ENCODE measurements at places on chromosomes 1 and 21.

GRCh38 chr1:164771041-164771618 lies 212.1 kb downstream of the PBX1 start:
- DNase-seq = no peak

GRCh38 chr1:100760511-100760910 lies 41.0 kb downstream of the VCAM1 start:
- no peak for DNase-seq

DNA sequence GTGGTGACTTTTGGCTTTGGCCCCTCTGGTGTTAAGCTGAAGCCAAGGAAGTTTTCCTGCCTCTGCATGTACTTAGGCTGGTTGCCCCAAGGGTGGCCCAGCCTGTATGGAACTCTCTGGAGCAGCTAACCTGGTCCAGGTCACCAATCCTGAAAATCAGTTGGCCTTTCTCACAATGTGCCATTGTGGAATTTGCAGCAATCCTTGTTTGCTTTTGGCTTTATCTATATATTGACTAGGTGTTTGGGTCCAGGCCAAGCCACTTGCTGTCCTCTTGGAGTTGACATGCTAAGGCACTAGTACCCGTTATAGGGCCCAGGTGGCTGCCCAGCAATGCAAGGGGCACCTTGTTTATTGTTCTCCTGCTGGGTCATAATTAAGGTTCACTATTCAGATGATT lies 124.6 kb downstream of the CAMTA1 start:
- DNase-seq = no peak

- no peak for DNase-seq
Measured at GRCh38 chr1:196467230-196467925, 140.9 kb downstream of the KCNT2 start.

DNA sequence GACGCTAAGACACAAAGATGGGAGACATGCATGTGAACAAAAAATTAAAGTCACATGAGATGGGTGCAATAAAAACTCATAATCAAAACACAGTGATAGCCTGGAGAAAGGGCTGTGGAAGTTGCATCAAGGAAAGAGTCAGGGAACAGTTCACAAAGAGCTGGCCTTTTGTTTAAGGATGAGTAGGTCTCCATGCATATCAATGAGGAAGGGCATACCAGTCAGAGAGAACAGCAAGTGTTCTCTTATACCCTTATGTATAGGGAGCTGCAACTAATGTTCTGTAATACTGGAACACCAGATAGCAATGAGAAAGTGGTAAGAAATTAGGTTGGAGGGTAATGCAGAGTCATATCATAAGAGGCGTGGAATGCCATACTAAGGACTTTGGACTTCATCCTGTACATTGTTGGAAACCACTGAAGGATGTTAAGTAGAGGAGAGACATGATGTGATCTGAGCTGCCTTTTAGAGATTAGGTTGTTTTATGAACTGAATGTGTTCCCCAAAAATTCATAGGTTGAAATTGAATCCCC lies 46.7 kb upstream of the SAMD13 start:
- DNase-seq = no peak

GRCh38 chr1:18976096-18976495 lies 19.6 kb upstream of the IFFO2 start:
- DNase-seq = no peak

DNA sequence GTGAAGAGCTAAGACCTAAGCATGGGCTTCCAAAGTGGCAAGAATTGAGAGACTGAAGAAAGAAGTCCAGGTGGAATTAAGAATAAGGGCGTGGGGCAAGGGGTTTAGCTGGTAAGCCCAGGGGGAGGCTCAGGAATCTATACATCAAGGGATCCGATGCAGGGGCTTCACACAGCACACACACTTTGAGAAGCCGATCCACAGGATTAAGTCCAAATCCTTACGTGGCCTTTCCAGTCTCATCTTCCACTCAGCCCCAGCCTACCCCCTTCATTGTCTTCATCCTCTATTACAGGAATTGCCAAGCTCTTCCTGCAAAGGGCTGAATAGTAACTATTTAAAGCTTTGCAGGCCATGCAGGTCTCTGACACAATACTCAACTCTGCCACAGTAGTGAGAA lies 101.3 kb downstream of the TGFBR3 start:
- no peak for DNase-seq

GRCh38 chr1:225318706-225319575 lies 108.9 kb downstream of the LBR start:
- DNase-seq = peak; percentile 50

- no peak for DNase-seq
Measured at GRCh38 chr21:42809577-42810475, 69.5 kb downstream of the WDR4 start.

GRCh38 chr1:222813866-222814535 lies 838 bp upstream of the DISP1 start:
- no peak for DNase-seq

- peak; percentile 54 for DNase-seq
Measured at GRCh38 chr1:30778154-30778978, 20.8 kb upstream of the LAPTM5 start.

- no peak for DNase-seq
Measured at GRCh38 chr1:66413838-66414175, 120.1 kb upstream of the SGIP1 start.
